Neural progenitor cell (in vitro differentiated cells): ENCODE measurements at places on chromosomes 1 and 21. TPM values are rescaled to one million over a fixed set of nuclear protein-coding genes. Genes with fewer than 3 reads are reported as not detected.

DNA sequence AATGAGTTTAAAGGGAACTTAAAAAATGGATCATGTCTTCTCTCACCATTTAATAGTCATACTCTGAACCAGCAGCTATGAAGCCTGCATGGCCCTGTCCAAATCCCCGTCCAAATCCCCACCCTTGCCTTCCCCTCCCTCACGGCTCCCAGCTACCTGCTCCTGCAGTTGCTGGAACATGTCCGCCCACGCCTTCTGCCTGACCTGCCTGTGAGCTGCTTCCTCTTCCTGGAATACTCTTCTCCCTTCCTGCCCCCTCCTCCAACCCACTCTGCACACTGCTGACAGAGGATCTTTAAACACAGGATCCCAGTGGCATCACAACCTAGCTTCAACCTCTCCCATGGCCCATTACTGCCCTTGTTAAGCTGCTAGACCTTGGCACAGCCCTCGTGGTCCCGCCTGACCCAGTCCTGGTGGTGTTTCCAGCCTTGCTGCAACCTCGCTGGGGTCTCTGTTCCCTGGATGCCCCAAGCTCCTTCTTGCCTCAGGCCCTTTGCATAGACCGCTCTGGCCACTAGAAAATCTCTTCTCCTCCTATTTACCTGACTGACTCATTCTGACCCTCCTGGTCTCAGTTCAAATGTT is 118.3 kb downstream of the PTPRU start:
- no peak overlapping the region for H3K4me3 ChIP-seq
- no peaks in the 10 kb centered on the region for H3K27me3 ChIP-seq
- no peak overlapping the region for H3K27ac ChIP-seq
- no peak for DNase-seq

- no peaks in the 10 kb centered on the region for H3K36me3 ChIP-seq
- no peak overlapping the region for H3K4me3 ChIP-seq
- H3K4me1 ChIP-seq = peaks cover 4% of the 10 kb centered on the region
- no peak for DNase-seq
- peaks cover 67% of the 10 kb centered on the region for H3K27me3 ChIP-seq
- H3K27ac ChIP-seq = no peak overlapping the region
Measured at GRCh38 chr1:32967888-32968568, 3.4 kb upstream of the RNF19B start.

DNA sequence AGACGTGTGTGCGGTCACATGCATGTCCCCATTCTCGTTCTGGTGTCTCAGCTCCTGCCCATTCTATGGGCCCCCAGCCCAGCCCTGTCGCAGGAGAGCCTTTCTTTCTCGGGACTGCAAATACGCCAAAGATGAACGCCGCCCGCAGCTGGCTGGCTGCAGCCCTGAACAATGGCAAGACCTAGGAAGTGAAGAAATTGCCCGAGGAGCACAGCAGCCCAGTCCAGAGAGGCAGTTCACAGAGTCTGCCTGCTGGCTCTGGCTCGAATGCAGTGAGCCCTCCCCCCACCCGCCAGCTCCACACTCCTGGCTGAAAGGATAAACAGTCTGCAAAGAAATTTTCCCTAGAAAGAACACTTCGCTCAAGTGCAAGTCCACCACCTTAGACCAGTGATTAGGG is 23.3 kb downstream of the PAX7 start:
- H3K27ac ChIP-seq = no peak overlapping the region
- no peaks in the 10 kb centered on the region for H3K36me3 ChIP-seq
- H3K4me1 ChIP-seq = peaks cover 62% of the 10 kb centered on the region
- H3K4me3 ChIP-seq = no peak overlapping the region
- peaks cover 100% of the 10 kb centered on the region for H3K27me3 ChIP-seq

DNA sequence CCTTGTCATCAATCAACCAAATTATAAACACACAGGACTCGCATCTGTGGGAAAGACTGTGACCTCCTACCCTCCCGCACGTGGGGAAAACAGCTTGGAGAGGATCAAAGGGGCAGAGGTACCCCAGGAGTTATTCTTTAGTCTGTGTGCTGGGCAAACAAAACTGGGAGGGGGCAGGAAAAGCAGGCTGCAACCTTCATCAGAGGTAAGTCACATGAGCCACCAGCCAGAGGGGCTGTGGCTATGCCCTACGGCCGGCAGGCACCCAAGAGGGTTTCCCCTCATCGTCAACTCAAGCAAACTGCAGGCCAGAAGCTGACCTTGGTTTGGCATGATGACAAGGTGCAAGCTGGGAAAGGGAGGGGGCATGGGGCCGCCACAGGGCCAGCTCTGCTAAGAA is 12.5 kb downstream of the SMIM12 start:
- peaks cover 27% of the 10 kb centered on the region for H3K4me1 ChIP-seq
- no peaks in the 10 kb centered on the region for H3K36me3 ChIP-seq
- no peak for DNase-seq
- H3K27ac ChIP-seq = no peak overlapping the region
- no peak overlapping the region for H3K4me3 ChIP-seq

The MCL1 gene
- 202 and 232 TPM in 2 replicates for total RNA-seq

- peaks cover 13% of the 10 kb centered on the region for H3K4me1 ChIP-seq
- no peak for DNase-seq
- H3K27me3 ChIP-seq = no peaks in the 10 kb centered on the region
Measured at GRCh38 chr1:167767761-167768160, 46.0 kb downstream of the MPZL1 start.
